ENCODE measurements at places on chromosomes 16 and 17.
A peak's percentile ranks its signal among the peaks of the same experiment; 100 is the strongest.

DNA sequence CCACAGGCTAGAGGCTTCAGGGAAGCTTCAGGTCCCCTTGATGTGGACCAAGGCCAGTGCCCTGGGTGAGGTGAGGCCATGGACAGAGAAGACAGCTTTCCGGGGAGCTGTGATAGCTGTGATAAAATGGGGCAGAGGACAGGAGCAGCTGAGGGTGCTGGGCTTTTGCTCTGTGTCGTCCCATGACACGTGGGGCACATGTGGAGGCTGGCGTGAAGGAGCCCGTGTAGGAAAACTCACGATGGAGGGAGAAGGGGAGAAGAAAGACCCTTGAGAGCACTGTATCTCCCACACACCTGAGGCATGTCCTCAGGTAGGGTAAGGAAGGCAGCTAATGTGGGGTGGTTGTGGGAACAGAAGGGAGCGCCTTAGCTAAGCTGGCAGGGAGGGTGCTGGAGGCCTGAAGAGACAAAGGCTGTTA, 21.3 kb downstream of the B9D1 start:
- no peak for DNase-seq

GRCh38 chr16:59210955-59211541, 476.9 kb upstream of the GOT2 start:
- no peak for DNase-seq

DNA sequence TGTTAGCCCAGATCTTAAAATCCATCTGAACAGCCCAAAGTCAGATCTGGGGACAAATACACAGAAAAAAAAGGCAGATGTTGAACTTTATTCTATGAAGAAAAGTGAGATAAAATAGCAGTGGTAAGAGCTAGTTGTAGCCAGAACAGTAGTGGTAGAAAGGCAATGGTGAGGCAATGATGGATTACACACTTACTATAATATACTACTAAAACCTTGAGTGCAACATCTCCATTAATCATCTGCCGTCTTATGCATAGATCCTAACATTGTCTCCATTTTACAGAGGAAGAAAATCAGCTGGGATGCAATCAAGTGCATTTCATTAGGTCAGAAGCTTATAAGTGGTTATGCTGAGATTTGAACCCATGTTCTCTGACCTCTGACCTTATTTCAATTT, 699.6 kb downstream of the CDH11 start:
- DNase-seq: no peak

DNA sequence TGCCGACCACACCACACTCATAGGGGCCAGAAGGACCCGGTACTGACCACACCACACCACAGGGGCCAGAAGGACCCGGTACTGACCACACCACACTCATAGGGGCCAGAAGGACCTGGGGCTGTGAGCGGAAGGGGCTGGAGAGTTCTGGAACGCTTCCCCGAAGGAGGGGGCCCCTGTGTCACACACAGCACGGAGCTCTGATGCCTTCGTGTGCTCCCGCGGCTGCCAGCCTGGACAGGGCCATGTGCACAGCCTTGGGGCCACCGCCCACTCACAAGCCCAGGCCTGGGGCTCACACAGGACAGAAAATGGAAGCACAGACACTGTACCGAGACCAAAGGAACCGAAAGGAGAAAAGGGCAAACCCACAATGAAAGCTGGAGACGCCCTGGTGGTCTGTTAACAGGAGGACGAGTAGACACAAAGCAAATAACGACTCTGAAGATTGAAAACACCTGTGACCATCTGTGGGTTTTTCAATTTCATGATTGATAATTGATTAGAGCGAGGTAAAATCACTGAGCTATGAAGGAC, 106.5 kb upstream of the METRNL start:
- DNase-seq: no peak

DNA sequence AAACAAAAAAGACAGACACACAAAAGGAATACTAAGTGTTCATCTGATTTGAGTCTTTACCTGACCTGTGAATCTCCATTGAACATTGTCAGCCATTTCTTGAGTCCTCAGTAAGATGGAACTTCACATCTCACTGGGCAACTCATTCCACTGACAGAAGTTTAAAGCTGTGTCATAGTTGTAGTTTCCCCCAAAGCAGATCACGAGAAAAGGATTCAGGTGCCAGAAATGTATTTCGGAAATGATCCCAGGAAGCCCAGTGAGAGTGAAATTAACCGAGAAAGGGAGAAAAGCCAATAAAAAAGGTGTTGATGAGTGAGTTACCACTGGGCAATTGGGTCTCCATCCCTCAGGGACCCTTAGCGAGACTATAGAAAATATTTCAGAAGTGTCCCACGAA, 6.5 kb downstream of the CHD9 start:
- DNase-seq: no peak

- peak; percentile 19 for DNase-seq
These were observed 1.8 kb upstream of the HELZ start for GRCh38 chr17:67246653-67247415.

DNA sequence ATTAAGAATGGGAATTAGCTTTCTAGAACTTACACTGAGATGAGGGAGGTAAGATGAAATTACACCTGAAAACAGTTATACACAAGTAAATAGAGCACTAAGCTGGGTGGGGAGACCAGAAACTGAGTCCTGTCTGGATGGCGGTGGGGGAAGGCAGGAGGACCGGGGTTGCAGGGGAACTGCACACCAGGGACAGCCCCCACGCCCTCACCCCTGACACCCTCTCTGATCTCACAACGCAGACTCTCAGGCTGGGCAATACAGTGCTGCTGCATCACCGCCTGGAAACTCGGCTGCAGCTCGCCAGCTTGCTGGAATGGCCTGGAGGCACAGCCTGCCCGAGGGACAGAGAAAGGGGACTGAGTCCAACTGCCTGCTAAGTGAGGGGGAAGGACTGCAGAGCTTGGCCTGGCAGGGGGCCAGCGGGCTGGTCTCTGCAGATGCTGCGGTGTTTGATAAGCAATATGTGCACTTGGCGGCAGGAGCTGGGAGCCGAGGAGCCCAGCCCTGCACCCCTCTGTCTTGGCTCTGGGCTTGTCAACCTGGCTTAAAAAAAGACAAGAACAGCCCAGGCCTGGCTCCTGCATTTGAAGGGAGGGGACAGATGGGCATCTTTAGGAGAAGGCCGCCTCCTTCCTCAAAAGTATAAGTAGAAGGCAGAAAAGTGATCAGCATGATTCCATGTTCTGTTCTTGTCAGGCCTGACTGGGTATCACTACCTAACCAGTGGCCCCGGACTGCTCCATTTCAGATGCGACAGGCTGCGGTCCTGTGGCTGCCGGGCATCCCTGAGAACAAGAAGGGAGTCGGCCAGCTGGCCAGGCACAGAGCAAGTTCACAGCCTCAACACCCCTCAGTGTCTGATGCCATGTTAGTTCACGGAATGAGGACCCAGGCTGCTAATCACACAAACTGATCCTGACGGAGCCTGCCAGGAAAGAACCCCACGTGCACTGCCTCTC, 30.2 kb downstream of the SPHK1 start:
- peak; percentile 88 for DNase-seq

- DNase-seq: no peak
These were observed 38.2 kb upstream of the ARL6IP1 start for GRCh38 chr16:18839555-18839954.

- no peak for DNase-seq
These were observed 2.4 kb downstream of the RTN4RL1 start for GRCh38 chr17:2022647-2023240.

- no peak for DNase-seq
These were observed 259.8 kb upstream of the MON1B start for GRCh38 chr16:76931186-76931585.

Measured in NCI-H146 (cell line).